ENCODE measurements at places on chromosomes 16 and 17.

- no peaks in the 10 kb centered on the region for H3K4me1 ChIP-seq
- H3K4me3 ChIP-seq: no peak overlapping the region
- DNase-seq: no peak
- no peaks in the 10 kb centered on the region for H3K27me3 ChIP-seq
- H3K27ac ChIP-seq: no peak overlapping the region
Measured at GRCh38 chr16:12519986-12520385, 283.7 kb downstream of the CPPED1 start.

DNA sequence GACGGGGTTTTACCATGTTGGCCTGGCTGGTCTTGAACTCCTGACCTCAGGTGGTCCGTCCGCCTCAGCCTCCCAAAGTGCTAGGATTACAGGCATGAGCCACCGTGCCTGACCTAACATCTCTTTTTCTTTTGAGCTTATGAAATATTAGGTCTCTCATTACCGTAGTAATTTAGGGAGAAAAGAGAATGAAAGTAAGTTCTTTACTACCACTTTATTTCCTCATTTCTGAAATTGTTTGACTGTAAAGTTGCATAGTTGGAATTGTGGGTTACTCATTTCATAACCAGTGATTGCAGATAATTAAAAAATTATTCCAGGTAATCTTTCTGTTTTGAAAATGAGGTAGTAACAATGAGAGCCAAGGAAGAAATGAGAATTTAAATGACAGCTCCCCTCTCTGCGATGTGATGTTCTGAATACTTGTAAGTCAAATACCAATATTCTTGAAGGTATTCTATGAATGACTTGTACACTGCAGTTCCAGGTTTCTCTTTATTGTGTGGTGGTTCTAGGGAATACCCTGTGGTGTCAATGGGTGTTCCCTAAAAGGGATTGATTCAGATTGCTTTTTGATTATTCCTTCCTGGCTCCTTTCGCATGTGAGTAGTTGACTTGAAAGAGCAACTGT lies 28.3 kb downstream of the MAP2K4 start:
- peaks cover 56% of the 10 kb centered on the region for H3K4me1 ChIP-seq
- H3K36me3 ChIP-seq: peaks cover 17% of the 10 kb centered on the region

- peaks cover 24% of the 10 kb centered on the region for H3K36me3 ChIP-seq
- H3K4me1 ChIP-seq: peaks cover 76% of the 10 kb centered on the region
- DNase-seq: no peak
- no peaks in the 10 kb centered on the region for H3K27me3 ChIP-seq
- H3K27ac ChIP-seq: peak overlapping the region; percentile 91
Measured at GRCh38 chr16:11101695-11102522, 154.1 kb downstream of the SOCS1 start.

DNA sequence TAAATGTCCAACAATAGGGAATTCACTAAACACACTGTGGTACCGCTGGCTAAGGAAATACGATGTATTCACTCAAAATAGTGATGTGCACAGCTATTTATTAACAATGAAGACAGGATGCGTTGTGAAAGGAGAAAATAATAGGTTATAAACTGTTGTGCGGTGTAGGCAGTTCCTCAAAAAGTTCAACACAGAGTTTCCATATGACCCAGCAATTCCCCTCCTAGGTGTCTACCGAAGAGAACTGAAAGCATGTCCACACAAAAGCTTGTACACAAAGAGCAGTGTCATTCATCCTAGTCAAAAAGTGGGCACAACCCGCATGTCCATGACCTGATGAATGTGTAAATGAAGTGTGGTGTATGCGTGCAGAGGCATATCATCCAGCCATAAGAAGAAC lies 1.2 kb upstream of the CES1 start:
- no peaks in the 10 kb centered on the region for H3K36me3 ChIP-seq
- no peak overlapping the region for H3K4me3 ChIP-seq
- H3K27ac ChIP-seq: no peak overlapping the region
- no peaks in the 10 kb centered on the region for H3K4me1 ChIP-seq

- no peaks in the 10 kb centered on the region for H3K36me3 ChIP-seq
- H3K27ac ChIP-seq: no peak overlapping the region
- H3K27me3 ChIP-seq: peaks cover 21% of the 10 kb centered on the region
- peaks cover 5% of the 10 kb centered on the region for H3K4me1 ChIP-seq
- no peak overlapping the region for H3K4me3 ChIP-seq
Measured at GRCh38 chr17:39666601-39667261, 1.5 kb upstream of the PNMT start.

- peaks cover 21% of the 10 kb centered on the region for H3K27me3 ChIP-seq
- no peak for DNase-seq
- H3K4me1 ChIP-seq: peaks cover 6% of the 10 kb centered on the region
- H3K36me3 ChIP-seq: no peaks in the 10 kb centered on the region
- H3K4me3 ChIP-seq: no peak overlapping the region
Measured at GRCh38 chr16:70804734-70805169, 3.8 kb upstream of the VAC14 start.
